ENCODE measurements at places on chromosomes 1 and 21.

DNA sequence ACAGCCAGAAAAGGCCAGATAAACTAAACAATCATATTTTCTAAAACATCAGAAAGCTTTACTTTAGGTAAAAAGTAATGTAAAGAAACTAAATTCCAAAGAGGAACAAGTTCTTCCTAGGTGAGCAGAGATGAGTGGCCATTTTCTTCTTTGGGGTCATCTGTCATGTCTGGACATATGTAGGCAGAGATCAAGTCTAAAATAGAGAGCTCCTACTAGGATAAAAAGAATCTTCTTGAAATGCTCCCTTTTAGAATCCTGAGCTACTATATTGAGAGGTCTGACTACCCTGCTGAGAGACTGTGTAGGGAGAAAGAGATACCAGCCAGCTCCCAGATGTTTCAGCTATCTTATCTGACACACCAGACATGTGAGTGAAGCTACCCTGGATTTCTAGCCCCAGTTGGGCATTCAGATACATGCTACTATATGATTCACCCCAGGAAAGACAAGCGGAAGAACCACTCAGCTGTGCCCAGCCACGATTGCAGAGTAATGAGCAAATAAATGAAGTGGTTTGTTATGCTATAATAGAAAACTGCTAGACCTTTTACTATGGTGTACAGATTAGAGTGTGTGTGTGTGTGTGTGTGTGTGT, 80.1 kb downstream of the TTLL7 start:
- no peak for DNase-seq

DNA sequence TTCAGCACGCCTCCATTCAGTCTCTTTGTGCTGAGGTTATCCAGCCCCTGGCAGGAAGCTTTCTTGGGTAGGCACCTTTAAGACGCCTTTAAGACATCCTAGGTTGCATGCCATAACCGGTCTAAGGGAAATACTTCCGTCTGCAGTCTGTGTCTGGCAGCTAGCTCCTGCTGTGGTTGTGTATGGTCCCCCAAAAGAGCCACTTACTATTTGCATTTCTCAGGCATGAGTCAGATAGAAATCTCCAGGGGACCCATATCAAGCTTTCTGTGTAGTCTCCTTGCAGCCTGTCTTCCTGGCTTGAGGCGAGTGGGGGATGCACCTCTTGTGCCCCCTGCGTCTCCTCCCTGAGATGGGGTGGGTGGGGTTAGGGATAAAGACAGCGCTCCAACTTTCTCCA, 10.0 kb upstream of the RYR2 start:
- DNase-seq, result no peak

- DNase-seq, result peak; percentile 90
Measured at GRCh38 chr1:198681831-198682759, 43.3 kb downstream of the PTPRC start.

- no peak for DNase-seq
Measured at GRCh38 chr1:34790985-34791384, 1.8 kb upstream of the GJA4 start.

GRCh38 chr1:226643177-226643576, 94.6 kb downstream of the STUM start:
- no peak for DNase-seq

Data from GM04503 (cell line).